ENCODE measurements at places on chromosomes 1 and 21.

- DNase-seq: no peak
These were observed 1.2 kb upstream of the S100A5 start for GRCh38 chr1:153541641-153542590.

DNA sequence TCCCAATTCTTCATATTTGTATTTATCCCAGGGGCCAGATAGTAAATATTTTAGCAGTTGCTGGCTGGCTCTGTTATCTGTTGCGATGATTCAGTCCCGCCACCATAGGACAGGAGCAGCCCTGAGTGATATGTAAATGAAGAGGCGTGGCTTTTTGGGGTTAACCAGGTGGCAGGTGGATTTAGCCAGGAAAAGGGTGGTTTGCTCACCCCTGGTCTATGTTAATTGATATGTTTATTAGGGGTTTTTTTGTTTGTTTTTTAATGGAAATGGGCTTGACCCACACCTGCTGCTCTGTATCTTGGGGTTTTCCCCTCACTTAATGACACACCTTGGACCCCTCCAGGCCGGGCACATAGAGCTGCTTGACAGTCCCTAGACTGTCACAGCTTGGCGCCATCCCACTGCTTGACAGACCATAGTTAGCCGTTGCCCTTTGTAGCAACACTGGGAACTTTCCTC, 62.8 kb downstream of the PIK3CD start:
- no peak for DNase-seq

DNA sequence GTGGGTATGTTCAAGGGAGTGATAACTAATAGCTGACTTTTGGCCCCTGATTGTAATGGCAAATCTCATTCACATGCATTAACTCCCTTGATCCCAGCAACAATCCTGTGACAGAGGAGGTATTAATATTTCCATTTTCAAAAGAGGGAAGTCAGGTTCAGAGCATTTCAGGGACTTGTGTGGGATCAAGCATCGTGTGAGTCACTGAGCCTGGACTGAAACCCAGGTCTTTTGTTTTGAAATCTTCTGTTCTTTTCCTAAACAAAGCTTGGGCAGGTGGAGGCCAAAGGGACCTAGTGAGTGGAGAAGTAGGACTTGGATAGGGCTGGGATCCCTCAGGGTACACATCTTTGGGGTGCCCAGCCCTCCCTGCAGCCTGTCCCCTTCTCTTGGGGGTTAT, 37.9 kb downstream of the ETNK2 start:
- no peak for DNase-seq

GRCh38 chr1:111611986-111612385, 7.6 kb upstream of the RAP1A start:
- DNase-seq: no peak

DNA sequence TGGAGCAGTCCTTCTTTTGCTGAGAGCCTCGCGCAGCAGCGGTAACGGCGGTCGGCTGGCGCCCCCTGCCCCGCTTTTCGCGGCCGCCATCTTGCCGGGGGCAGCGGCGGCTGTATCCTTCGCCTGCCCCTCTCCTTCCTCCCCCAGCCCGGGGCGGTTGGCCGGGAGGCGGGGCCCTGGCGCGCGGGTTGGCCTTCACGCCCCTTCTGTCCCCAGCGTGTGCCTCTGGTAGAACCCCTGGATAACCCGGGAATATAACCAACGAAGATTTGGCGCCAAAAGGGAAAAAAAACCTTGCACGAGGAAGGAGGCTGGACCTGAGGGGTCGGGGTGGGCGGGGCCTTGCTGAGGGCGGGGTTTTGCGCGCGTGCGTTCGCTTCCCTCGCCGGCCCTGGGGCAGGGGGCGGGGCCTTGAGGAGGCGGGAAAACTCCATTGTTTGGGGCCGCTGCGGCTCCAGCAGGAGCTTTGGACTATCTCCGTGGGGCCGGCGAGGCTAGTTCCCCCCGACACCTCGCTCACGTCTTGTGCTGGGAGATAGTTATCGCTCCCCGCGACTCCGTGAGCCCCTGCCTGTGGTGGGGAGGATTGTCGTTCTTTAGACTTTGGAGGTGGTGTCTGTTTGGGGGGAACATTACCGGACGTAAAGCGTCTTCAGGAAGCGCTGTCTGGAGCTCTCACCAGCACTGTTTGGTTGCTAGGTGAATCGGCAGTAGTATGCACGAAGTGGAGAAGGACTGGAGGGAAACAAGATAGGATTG, 689 bp downstream of the NASP start:
- DNase-seq: peak; percentile 91

DNA sequence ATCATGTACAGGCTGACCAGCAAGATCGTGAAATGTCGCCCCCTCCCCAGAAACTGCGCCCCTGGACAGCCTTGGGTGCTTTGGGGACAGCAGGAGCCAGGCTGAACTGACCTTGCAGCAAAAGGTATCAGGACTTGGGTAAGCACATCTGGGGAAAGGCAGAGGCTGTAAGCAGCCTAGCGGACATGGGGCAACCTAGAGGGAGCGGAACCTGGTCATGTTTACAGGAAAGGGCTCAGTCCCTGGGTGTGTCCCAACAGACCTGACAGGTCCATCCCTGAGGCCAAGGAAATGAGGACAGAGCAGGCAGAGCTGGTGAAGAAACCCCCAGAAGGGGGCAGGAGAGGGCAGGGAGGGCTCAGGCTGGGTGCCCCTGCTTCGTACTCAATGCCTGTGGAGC, 3.1 kb upstream of the S100A8 start:
- DNase-seq: no peak

DNA sequence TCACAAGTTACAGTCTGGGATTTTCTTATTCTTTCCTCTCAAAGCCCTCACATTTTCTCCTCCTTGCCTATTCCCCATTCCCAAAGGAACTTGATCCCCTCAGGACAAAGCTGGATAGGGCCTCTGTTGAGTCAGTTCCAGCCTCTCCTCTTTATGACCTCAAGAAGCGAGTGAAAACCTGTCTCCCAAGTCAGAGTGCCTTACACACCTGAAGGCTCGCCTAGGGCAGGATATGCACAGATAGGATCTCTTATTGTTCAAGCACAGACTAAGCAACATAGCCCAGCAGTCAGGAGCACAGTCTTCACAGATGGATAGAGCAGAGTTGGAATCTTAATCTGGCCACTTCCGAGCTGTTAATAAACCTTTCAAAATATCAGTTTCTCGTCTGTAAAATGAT, 60.8 kb upstream of the PRRC2C start:
- DNase-seq: no peak

- DNase-seq: no peak
These were observed 23.1 kb downstream of the EIF2D start for GRCh38 chr1:206589206-206589605.

GRCh38 chr1:97551113-97551512, 369.7 kb downstream of the DPYD start:
- DNase-seq: no peak

GRCh38 chr1:37739222-37739621, 25.7 kb downstream of the EPHA10 start:
- no peak for DNase-seq

DNA sequence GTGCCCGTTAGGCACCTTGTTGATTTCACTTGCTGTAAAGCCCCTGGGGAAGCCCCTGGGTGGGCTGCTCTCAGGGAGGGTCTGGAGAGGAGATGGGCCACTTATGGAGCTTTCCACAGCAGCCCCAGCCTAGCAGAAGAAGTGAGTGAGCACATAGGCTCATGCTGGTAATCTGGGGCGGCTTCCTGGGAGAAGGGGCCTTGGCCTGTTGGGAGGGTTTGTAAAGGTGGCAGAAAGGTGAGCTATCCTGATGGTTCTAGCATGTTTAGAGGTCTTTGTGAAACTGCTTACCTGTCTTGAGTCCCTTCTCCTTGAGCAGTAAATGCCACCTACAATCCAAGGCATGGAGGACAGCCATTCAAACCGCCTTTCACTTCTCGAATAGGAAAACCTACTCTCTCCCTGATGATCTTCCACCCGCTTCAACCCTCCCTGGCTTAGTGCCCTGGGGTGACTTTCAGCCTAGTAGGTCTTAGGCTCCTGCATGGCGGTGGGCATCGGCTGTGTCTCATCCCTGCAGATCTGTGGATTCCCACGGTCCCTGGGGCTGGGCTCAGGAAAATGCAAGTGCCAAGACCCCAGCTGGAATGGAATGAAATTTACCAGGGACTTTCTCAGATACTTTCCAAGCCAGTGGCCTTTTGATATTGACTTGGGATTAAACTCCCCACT, 87.6 kb upstream of the SELENON start:
- DNase-seq: no peak

DNA sequence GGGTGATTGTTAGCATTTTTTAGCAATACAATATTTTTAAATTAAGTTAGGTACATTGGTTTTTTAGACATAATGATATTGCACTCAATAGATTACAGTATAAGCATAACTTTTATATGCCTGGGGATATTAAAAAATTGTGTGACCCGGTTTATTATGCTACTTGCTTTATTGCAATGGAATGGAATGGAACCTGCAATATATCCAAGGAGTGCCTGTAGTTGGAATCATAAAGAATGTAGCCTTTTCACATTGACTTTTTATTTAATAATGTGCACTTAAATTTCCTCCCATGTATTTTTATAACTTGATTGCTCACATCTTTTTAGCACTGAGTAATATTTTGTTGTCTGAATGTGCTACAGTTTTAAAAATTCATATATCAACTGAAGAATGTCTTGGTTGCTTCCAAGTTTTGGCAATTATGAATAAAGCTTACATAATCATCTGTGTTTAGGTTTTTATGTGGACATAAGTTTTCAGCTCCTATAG, 49.2 kb downstream of the CAMSAP2 start:
- DNase-seq: no peak

DNA sequence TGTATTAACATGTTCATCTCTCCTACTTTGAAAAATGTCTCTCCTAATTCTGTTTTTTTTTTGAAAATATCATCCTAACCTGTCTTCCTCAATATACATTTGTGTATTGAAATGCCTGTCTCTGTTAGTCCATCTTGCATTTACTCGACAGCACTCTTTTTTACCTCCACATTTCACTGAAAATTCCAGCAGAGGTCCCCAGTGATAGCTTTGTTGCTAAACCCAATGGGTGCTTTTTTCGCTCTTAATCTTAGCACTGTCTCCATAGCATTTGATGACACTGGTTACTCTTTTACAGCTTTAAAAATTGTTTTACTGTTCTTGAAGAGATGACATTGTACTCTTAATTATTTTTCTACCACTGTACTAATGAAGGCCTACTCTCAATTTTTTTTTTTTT, 10.8 kb downstream of the OSBPL9 start:
- DNase-seq: no peak

GRCh38 chr1:182723200-182723599, 38.8 kb upstream of the RGS8 start:
- no peak for DNase-seq

GRCh38 chr1:26724926-26725325, 29.1 kb downstream of the ARID1A start:
- no peak for DNase-seq

DNA sequence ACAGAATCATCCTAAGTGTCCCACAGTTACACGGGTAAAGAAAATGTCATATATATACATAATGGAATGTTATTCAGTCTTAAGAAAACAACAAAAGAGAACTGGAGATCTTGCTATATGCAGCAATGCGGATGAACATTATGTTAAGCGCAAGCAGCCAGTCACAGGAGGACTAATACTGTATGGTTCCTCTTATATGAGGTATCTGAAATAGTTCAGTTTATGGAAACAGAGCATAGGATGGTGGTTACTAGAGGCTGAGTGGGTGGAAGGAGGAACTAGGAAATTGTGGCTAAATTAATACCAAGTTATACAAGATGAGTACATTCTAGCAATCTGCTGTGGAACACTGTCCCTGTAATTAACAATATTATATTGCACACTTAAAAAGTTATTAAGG, 834.3 kb downstream of the KCNT2 start:
- no peak for DNase-seq

GRCh38 chr1:201267481-201268229, 15.7 kb upstream of the PKP1 start:
- DNase-seq: no peak

- DNase-seq: no peak
These were observed 152.0 kb downstream of the ADGRL4 start for GRCh38 chr1:78854556-78854955.

GRCh38 chr1:111735321-111735720, 3.9 kb downstream of the INKA2 start:
- DNase-seq: no peak

DNA sequence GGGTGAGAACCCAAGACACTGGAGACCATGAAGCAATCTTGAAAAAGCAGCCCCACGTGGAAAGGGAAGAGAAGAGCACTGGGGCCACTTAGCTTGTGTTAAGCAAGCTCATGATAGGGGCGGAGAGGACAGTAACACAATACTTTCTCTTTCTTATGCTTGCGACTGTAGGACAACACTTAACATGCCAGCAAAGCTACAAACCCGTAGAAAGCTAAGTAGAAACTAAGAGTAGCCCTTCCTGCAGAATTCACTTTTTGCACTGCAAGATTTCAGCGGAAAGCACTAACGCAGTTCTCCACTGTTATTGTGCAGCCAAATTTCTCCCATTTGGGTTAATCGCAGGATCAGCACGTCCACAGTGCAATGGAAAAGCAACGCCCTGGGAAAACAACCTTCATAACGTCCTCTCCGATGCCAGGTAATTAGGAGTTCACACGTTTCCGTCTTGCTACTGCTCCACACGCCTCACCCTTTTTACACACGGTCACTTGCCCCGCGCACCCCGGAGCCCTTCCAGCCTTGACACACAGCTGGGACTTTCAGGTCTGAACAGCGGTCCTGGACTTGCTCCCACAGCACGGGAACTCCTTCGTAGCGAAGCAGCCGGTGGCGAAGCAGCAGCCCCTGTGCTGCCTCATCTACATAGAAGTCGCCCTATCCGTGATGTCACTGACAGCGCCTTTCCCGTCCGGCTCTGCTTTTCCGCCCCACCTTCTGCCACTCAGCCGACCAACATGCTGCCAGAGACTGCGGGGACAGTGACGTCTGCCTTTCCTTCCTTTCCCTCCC, 148.6 kb downstream of the PPIAL4G start:
- peak; percentile 90 for DNase-seq

- DNase-seq: no peak
These were observed 3.5 kb downstream of the SH3BGRL3 start for GRCh38 chr1:26283279-26283853.

GRCh38 chr1:225879521-225880221, 2.5 kb downstream of the TMEM63A start:
- DNase-seq: no peak

GRCh38 chr1:230317823-230318819, 108.0 kb downstream of the PGBD5 start:
- no peak for DNase-seq

- DNase-seq: no peak
These were observed 206.8 kb downstream of the GPR52 start for GRCh38 chr1:174654560-174654959.

GRCh38 chr1:39995973-39996393, 41.0 kb downstream of the MFSD2A start:
- DNase-seq: no peak

DNA sequence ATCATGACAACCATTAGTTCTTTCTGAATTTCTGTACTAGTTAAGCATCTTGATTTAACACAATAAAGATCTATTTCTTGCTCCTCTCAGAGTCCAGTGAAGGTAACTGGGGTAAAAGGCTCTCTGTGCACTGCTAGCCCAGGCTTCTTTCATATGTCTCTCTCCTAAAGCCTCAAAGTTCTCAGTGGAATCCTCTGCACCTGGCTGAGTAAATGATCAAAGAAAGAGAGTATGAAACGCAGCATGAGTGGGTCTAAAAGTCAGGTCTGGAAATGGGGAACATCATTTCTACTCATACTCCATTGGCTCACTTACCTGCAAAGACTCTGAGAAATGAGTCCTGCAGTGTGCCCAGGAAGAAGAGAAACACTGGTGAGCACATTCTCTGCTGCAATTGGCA, 418.5 kb downstream of the PTPRC start:
- DNase-seq: no peak

All from NCI-H1930 (cell line).